ENCODE measurements at places on chromosomes 16 and 17.

GRCh38 chr17:39767147-39767546 is 29.4 kb downstream of the GRB7 start:
- no peak for DNase-seq

DNA sequence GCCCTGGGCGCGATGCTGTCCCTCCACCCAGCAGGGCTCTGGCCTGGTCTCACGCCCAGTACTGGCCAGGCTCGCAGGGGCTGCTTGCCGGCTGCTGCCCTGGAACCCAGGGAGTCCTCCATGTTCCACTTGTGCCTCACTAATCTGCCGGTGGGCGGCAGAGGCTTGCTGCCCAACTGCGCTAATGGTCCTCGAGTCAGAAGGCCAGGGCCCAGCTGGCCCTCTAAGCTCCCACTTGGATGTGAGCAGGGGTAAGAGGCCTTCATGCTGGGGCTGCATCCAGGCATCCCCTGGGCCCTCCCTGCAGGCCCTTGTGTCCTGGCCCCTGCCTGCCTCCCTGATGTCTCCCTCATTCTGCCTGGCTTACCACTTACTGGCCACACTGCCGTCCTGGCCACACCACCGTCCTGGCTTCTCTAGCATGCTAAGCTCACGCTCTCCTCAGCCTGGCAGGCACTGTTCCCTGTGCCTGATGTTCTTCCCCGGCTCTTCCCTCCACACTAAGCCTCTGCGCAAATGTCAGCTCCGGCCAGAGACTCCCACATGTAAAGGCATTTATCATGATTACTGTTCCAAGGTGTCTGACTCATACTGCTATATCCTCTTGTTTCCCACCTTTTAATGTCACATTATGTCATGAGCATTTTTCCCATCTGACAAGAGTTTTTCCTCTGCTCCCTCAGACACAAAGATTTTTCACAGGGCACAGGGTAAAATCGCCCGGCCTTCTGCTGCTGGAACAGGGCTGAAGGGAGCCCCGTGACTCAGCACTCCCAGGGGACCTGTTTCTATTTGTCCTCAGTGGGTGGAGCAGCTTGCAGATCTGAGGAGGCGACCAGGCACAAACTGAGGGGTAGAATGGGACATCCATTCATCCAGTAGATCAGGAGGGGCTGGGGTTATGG is 15.9 kb downstream of the B9D1 start:
- DNase-seq = peak; percentile 44

- DNase-seq = no peak
Measured at GRCh38 chr17:79023886-79024771, at the start of gene C1QTNF1. Gene C1QTNF1 (plus strand): TSS chr17:79024169. CDS start chr17:79043969, 19,800 bp downstream.

DNA sequence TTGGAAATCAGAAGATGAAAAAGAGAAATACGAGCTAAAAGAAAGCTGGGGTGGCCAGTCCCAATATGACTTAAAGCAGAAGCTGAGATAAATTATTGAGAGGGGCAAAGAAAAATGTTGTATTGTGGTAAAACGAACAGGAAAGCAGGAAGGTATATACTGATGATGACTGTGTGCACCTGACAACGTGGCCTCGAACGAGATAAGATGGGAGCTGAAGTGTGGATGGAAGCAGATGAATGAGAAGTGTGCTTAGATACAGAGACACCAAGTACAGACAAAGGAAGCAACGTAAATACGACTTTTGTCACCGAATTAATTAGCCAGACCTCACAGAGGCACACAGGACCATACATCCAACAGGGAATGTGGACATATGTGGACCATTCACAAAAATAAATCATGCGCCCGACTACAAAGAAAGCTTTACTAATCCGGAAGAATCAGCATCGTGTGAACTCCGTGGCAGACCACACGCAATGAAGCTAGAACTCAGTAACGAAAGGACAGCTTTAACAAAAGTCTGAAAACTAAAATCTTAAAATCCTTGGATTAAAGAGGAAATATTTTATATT is 218.7 kb downstream of the RPTOR start:
- no peak for DNase-seq

- no peak for DNase-seq
Measured at GRCh38 chr17:38751144-38751807, 1.3 kb upstream of the PSMB3 start.

DNA sequence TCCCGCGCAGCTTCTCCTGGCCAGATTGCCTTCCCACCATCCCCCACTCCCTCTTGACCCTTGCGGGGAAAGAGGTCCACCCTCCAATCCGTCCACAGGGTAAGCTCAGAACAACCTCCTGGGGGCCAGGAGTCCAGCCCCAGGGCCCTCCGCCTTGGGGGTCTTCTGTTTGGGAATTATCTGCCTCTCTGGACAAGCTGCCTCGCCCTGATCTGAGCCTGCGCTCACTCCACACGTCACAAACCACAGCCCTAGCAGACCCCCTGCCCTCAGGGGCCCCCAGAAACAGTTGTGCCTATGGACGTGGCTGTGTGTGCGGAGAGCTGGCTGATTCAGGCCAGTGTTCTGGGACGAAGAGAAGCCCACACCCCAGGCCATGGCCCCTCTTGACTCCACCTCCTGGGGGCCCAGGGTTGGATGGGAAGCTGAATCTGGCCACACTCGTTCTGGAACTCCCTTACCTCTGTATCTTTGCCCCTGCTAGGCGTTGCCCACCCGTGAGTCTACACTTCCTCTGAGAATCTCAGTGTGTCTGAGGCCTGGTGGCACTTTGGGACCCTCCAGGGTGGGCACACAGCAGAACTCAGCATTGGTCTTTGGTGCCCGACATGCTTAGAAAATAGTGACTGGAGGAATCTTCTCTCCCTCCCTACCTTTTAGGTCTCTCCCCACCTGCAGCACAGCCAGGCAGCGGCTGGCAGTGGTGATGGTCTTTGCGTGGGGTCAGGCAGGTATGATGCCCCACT is 119.9 kb upstream of the SMURF2 start:
- no peak for DNase-seq

DNA sequence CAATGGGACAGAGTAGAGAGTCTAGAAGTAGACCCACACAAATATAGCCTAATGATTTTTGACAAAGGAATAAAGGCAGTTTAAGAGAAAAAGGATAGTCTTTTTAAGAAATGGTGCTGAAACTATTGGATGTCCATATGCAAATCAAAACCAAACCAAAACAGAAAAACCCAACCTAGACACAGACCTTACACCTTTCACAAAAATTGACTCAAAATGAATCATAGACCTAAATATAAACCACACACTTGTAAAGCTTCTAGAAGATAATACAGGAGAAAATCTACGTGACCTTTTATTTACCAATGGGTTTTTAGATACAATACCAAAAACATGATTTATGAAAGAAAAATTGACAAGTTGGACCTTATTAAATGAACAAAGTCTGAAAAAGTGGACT is 66.4 kb upstream of the MPHOSPH6 start:
- no peak for DNase-seq

GRCh38 chr16:60123392-60124023 is 1389.4 kb upstream of the GOT2 start:
- peak; percentile 37 for DNase-seq

GRCh38 chr16:73172973-73173709 is 125.2 kb upstream of the ZFHX3 start:
- DNase-seq = no peak

DNA sequence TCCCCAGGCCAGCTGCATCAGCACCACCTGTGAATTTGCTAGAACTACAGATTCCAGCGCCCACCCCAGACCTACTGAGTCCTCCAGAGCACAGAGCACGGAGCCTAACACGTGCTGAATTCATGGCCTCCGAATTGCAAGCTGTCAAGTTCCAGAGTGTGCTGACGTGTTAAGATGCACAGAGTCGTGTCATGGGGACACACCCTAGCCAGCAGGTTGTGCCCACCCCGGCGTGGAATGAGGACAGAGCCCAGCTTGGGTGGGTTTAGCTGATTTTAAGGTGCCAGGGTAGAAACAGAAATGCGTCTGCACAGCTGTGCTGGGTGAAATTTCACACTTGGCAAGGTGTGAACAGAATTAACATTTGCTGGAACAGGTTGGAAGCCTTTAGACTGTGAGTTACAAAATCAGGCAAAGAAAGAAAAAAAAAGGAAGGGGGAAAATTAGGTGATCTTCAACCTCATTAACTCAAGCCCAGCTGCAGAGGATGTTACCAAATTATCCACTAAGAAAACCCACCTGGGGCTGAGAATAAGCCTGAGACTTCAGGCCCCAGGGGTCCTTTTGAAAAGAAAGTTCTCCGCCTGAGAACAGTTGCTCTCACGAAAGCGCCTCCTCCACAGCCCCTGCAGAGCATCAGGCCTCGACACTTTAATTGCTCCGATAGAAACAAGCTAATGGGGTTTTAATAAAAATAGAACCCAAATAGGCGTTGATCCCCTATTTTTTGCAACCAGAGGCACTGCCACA is 27.1 kb downstream of the GINS3 start:
- DNase-seq = no peak

GRCh38 chr16:77227745-77228144 is 28.5 kb downstream of the SYCE1L start:
- no peak for DNase-seq

DNA sequence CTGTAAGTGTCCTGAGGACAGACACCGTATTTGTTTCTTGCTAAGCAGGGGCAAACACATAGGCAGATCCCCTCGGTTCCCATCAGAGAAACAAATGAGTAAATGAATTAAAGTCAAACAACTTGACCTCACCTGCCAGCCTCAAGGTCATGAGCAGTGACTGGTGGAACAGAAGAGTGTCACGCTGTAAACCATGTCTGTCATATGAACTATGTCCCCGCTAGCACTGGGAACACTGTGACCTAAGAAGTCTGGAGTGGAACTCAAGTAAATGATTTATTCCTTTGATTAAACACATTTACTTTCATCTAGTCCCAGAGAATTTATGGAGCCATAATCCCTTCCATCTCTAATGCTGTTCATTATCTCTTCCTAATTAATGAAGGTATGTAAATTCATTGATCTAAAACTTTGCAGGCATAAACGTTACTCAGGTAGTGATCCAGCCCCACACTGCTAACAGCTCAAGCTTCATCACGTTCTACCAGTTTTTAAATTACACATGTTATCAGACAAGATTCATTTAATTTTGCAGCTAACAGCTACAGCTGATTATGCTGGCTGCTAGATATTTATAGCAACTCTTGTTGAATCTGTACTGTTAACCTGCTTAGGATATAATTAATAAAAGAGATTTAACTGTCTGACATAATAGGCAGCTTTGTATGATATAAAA is 38.7 kb downstream of the CPPED1 start:
- no peak for DNase-seq

DNA sequence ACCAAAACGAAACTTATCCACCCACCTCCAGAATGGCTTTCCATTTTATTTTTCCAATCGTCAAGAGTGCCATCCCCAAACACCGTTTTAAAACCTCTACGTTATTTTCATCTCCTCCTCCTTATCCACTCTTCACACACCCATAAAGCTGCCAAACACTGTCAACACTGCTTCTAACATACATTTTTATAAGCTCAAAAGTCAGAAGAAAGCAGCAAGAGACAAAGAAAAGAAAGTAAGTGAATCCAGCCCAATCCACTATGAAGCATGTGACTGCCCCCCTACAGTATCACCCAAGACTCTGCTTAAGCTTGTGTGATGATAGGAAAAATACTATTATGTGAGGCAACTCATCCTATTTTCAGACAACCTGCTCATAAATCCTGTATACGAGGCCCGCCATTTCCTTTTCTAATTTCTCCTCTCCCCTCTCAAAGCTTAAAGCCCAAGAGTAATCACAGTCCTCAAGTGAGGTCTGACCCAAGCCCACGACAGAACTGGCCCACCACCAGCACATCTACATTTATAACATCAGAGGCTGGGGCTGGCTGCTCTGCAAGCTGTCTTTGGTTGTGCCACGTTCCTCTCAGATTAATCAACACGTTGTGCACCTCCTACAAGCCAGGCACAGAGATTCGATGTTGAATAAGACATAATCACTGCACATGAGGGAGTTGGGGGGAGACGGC is 16.3 kb downstream of the USP31 start:
- no peak for DNase-seq
